Activated CD4-positive, CD25-positive, alpha-beta regulatory T cell (primary cell): ENCODE measurements at places on chromosomes 7 and 10.

DNA sequence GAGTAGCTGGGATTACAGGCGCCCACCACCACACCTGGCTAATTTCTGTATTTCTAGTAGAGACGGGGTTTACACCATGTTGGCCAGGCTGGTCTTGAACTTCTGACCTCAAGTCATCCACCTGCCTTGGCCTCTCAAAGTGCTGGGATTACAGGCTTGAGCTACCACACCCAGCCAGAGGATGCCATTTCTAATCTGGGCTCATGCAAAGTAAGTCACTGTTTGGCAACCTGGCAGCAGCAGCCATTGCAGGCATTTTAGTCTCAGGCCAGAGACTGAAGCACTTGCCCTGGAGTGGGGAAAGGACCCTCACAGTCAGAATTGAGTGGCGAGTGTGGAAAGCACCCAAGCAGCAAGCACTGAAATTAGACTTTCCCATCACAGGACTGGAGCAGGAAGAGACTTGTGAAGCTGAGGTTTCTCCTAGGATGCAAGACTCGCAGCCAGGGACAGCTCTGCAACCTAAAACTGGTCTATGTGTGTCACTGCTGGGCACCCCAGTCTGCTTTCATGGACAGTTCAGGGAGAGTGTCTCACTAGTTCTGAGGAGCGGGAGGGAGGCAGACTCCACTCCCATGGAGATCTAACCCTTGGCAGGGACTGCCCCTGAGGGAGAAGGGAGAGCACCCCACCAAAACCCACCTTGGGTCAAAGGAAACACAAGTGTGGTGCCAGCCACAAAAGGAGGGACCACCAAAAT, 27.6 kb downstream of the SNX13 start:
- no peak for DNase-seq

DNA sequence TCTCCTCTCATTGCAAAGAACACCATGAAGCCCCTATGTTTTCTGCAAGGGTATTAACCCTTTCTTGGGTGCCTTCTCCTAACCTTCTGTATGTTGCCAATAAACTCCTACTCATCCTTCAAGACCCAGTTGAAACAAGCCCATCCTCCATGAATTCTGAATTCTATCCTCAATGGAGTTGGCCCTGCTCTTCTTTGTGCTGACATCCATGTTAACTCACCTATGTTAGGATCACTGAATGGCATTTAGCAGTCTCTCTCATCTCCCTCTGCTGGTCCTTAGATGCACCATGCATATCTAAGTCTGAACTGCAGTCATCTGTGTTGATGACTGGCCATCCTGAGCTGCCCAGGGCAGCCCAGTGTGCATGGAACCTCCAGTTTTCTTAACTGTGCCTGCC, 129.8 kb downstream of the BUB3 start:
- DNase-seq = no peak

- no peak for DNase-seq
These were observed 25.2 kb downstream of the GET4 start for GRCh38 chr7:901388-902154.

- DNase-seq = no peak
These were observed 380.3 kb upstream of the SEMA3C start for GRCh38 chr7:81298951-81299666.

GRCh38 chr10:51014680-51015389, 59.5 kb upstream of the PRKG1 start:
- DNase-seq = no peak

- DNase-seq = no peak
These were observed 35.5 kb downstream of the ENTPD1 start for GRCh38 chr10:95791425-95791979.

DNA sequence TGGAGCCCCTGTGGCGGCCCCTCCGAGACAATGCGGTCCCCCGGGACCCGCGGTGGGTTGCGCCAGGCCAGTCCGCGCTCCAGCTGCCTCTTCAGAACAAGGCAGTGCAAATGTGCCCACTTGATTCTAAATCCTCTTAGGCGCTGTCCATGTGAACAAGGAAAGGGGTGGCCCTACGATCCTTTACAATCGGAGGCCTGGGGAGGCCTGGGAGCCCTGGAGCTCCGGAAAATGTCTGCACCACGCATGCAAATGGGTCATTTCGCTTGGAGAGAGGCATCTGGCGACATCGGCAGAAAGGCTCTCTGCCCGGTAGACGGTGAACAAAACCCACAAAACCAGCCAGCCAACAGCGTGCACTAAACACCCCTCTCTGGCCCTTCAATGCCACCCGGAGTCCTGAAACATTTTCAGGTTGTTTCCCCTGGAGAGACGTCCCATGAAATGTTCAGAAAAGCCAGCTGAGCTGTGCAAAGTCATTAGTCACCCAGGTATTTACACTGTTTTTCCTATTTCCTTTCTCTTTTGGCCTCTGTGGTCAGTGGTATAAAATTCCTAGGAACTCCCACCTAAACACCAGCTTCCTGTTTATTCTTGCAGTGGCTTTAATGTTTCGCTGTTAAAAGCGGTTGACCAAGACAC, 102.8 kb upstream of the ZNF438 start:
- no peak for DNase-seq

GRCh38 chr10:42618424-42618823, 19.9 kb downstream of the ZNF33B start:
- DNase-seq = no peak

DNA sequence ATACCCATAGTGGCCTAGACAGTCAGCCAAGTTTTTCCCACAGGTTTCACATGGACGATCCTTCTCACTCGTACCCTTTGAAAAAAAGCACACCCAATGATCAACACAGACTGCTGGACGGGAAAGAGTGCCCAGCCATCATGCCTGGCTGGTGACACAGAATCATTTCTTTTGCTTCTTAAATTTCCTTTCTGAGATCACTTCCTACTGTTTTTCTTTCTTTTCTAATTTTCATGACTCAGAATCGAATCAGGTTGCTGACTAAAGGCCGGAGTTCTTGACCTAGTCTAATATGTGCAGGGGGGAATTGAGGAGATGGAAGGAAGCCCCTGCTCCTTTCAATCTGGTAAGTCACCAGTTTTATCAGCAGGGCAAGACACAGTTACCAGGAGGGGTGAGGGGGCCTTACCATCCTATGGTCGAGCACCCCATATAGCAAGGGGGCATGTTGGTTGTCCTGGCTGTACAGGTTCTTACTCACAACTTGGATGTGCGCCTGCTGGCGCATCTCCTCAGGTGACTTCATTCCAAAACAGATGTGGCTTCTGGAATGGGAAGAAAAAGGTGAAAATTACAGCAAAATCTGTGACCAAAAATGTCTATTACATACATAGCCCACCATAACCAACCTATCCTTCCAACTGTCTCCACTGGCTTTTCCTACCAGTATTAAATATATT, 3.5 kb downstream of the POLR3A start:
- DNase-seq = no peak

GRCh38 chr10:79136236-79137005, 67.7 kb downstream of the ZMIZ1 start:
- no peak for DNase-seq

GRCh38 chr7:155471718-155472117, 13.8 kb downstream of the EN2 start:
- no peak for DNase-seq

GRCh38 chr7:30306976-30307375, 22.6 kb downstream of the ZNRF2 start:
- DNase-seq = no peak

- no peak for DNase-seq
These were observed 139.9 kb downstream of the CCDC71L start for GRCh38 chr7:106520962-106521514.

DNA sequence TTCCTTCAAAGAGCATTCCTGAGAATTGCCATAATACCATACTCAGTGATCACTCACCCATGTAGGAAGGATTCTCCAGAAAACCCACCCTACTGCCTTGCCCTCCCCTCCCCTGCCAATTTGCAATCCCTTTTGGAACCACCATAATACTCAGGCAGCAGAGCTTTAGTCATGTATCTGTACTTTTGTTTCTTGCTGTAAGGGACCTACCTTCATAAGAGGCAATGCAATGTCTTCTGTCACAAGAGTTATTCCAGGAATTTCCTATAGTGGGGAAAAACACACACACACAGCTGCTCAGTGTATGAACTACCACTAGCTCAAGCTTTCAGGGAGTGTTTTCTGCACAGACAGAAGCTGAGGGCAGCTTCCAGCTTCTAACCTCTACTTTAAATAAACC, 67.0 kb downstream of the GSAP start:
- no peak for DNase-seq

DNA sequence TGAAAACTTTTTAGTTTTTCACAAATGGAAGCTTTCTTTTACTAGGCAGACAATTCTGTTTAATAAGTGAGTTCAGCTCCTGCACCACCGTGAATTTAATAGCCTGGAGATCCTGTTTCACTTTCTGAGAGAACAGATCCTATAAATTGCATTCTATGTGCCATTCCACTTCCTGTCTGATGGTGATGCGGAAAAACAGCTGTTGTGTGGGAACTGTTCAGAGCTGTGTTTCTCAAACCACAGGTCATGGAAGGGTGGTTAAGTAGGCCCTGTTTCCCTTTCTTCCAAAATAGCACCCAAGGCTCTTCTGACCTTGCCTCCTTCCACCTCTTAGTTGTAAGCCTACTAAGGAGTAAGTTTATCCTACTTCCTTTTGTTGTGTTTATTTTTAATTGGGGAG, 97.2 kb upstream of the DKK1 start:
- no peak for DNase-seq

- no peak for DNase-seq
These were observed at the start of gene ZP3 for GRCh38 chr7:76424413-76425111. ZP3 (plus strand) TSS chr7:76424950; CDS start chr7:76424965, 15 bp downstream.

GRCh38 chr7:2812114-2812487, 32.0 kb downstream of the GNA12 start:
- no peak for DNase-seq

DNA sequence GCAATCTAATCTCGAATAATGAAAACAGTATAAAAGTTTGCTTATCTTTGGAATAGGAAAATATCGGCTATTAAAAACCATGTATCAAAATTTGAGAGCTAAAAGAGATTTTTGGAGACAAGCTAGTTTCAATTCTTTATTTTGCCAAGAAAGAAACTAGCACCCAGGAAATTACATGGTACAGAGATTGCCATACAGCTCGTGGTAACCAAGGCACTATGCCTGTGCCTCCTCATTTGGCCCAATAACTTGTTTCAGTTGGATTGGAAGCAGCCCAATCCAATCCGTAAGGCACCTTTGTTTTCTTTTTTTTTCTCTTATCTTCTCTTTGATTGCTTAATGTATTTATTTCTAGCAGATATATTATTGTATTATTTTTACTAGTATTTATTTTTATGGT, 55.0 kb downstream of the GNAI1 start:
- DNase-seq = no peak

GRCh38 chr10:29356931-29357330, 68.1 kb downstream of the LYZL1 start:
- DNase-seq = no peak

GRCh38 chr7:138785587-138786437, 12.0 kb upstream of the TMEM213 start:
- DNase-seq = no peak

DNA sequence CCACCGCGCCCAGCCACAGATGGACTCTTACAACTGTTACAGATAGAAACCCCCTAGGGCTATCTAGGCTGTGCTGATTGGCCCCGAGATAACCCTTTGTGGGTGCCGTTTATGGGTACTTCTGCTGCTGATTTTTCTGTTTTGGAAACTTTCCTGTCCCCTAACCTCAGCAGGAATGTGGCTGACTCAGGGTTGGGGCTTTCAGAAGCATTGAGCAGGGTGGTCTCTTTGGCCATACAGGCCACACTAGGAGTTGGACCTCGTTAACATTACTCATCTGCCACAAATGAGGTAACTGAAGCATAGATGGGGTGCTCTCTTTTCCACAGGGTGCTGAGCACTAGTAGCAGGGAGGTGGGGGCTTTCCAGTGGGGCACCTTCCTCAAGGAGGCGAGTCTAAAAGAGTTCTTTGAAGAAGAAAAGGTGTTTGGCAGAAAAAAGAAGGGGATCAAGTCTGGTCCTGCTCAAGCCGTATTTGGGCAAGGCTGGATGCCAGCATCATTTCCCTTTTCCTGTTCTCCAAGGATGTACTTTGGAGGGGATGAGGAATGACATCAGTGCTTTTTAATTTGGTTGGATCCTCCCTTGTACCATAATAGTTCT, 6.4 kb downstream of the ZSCAN25 start:
- no peak for DNase-seq

DNA sequence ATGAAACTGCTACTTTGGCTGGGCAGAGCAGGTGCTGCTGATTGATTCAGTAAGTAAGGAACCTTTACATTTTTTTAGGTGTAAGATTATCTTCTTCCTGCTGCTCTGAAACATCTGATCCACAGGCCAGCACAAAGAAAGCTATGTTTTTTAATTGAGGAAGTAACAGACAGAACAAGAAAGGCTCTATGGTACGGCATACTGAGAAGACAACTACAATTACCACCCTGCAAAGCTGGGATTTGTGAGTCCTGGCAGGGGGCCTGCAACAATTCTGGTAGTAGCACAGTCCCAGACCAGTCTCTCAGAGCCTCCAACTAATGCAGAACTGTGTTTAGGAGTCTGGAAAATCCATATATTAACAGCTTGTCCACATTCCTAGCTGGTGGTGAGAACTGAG, 103.0 kb upstream of the LRRTM3 start:
- DNase-seq = no peak

GRCh38 chr7:8147760-8148463, 114.1 kb downstream of the ICA1 start:
- DNase-seq = no peak

DNA sequence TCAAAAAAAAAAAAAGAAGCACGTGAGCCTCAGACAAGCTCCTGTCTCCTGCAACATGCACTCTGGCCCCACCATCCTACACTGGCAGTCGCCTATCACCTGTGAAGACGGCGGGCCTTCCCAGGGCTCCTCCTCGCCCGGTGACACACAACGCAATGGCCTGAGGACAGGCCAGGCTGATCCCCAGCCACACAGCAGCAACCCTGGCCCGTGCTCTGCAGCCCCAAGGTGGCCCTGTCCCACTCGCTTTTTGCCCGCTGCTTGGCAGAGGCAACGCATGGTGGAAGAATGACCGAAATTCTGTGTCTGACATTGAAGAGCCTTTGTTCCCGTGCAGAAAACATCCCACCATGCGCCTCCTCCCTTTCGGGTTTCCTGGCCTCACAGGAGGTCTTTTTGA, 8.1 kb downstream of the RADIL start:
- DNase-seq = no peak

DNA sequence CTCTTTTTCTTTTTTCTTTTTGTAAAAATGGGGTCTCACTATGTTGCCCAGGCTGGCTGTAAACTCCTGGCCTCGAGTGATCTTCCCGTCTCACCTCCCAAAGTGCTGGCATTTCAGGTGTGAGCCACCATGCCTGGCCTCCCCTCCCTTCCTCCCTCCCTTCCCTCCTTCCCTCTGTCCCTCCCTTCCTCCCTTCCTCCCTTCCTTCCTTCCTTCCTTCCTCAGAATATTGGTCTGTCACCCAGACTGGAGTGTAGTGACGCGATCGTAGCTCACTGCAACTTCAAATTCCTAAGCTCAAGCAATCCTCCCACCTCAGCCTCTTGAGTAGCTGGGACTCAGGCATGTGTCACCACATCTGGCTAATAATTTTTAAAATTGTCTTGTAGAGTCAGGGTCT, 8.4 kb downstream of the AGAP3 start:
- DNase-seq = no peak

GRCh38 chr10:62924344-62924748, 108.2 kb upstream of the EGR2 start:
- DNase-seq = no peak
